ENCODE measurements at places on chromosomes 13 and 19.

DNA sequence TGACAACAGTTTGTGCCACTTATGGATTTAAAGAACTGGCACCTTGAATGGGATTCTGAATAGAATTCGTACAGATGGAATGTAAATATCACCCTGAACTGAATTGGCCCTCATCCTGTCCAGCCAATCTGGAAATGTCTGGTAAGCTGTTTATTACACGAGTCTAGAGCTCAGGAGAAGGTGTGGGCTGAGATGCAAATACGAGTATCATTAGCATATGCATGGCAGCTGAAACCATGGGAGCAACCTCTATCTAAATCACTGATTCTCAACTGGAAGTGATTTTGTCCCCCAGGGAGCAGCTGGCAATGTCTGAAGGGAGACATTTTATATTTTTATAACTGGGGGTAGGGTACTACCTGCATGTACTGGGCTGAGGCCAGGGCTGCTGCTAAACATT is 15.6 kb upstream of the VWA8 start:
- no peak for DNase-seq

- no peak for DNase-seq
These were observed 5.5 kb downstream of the RDH8 start for GRCh38 chr19:10018786-10019185.

DNA sequence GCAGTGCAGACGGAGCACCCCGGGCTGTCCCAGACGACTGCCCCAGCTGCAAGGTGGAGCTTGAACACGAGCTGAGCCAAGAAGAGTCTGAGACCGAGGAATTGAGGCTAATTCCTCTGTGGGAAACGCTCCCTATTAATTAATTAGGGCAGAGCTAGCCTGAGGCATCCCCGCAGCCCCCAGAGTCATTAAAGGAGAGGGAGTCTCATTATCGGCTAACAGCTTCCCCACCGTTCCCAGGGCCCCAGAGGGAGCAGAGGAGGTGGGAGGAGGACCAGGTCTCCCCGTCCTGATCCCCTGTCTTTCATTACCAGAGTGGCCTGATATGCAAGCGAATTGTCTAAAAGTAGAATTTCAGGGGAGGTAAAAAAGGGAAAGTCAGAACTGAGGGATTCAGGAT is 13.1 kb upstream of the SLC1A6 start:
- no peak for DNase-seq

DNA sequence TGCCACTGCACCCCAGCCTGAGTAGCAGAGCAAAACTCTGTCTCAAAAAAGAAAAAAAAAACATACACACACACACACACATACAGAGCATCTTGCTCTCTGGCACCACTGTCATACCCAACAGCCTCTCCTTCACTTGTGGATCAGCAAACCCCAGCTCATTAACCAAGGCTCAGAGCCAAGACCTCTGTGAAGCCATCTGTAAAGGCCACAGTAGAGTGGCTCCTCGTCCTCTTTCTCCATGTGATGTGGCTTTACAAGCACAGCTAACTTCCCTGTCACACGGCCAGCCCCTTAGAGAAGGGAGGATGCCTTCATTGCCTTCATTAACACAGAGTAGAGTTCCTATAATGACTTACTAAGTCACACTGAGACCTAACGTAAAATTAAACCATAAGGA is 62.7 kb upstream of the LSM14A start:
- DNase-seq = no peak

GRCh38 chr19:3949997-3950859 is 17.4 kb downstream of the NMRK2 start:
- DNase-seq = no peak

- DNase-seq = peak; percentile 62
These were observed 14.4 kb downstream of the LEUTX start for GRCh38 chr19:39792999-39793546.

GRCh38 chr13:108223687-108224503 is 5.7 kb downstream of the ABHD13 start:
- no peak for DNase-seq

DNA sequence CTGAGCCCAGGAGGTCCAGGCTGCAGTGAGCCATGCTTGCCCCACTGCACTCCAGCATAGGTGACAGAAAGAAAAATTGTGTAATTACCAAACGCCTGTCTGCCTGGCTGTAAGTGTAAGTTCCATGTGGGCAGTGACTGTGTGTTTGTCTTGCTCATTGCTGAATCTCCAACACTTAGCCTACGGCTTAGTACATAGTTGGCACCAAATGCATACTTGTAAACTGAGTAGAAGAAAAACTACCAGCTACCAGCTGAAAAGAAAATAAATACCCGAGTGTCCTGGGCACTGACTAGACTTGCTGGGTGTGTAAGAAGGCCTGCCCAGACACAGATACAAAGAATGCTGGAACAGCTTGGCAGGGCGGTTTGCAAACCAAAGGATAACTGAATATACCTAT is 2.7 kb upstream of the CEBPG start:
- no peak for DNase-seq

DNA sequence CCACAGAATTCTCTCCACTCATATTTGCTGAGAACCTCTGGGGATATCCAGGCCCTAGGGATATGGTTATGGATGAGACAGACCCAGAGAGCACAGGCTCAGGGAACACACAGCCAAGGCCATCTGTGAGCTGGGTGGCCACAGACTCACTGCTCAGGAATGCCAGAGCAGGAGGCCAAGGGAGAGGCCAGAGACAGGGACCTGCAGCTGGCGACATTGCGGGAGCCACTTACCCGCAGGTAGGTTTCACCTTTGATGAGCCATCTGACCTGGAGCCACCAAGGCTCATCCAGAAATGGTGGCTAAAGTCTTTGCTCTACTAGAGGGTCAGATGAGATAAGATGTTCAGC is 29.4 kb downstream of the CCNE1 start:
- DNase-seq = no peak

- no peak for DNase-seq
These were observed 142.3 kb upstream of the HTR2A start for GRCh38 chr13:47039106-47039505.

GRCh38 chr13:22311734-22312404 is 641.0 kb downstream of the FGF9 start:
- DNase-seq = no peak

DNA sequence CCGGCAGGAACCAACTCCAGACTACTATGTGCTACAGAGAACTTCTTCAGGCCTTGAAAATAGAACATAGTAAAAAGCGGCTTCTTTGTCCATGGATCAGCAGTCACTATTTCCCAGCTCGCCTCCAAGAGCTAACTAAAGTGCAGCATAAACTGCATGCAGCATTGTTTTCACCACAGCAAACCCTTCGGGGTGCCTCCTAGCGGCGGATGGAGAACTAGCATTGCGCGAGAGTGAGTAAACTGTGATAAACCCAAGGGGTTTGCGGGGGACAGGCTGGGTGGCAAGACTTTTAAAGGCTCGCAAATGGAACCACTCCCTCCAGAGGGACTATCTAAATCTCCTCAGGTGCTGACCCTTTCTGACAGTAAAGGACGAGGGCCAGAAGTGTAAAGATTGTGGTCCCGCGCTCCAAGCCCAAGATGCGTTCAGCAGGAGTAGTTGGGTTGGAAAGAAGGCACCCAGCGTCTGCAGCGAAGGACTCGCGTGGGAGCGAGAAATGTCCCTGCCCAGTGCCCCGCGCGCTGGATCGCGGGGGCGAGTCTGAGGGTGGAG is 21.5 kb upstream of the SGCG start:
- DNase-seq = no peak

DNA sequence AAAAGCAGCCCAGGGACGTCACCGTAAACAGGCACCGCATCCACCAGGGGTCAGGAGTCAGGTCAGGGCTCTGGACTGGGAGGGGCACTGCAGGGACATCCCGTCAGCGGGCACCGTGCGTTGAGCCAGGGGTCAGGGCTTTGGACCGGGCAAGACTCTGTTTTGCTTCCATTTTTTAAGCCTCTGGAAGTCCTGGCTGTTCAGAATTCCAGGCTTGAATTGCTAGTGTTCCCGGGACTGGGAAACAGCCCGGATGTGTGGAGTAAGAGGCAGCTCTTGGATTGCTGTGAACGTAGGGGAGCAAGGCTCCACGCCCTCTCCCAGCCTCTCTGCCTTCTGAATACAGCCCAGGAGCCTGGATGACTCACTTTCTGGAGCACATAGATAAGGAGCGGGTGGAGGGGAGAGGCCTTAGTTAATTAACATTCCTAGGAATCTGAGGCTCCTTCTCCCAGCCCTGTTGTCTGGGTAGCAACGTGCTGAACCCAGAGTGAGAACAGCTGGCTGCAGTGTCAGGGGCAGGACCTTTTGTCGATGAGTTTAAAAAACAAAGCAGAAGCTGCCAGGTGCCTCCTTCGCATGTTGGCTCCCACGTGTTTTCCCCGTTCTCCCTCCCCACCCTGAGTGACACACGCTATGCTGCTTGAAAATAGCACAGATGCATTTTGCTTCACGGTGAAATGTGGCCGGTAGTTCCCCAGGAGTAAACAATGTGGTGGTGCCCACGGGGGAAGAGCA is 21.9 kb downstream of the ATP11A start:
- peak; percentile 52 for DNase-seq

DNA sequence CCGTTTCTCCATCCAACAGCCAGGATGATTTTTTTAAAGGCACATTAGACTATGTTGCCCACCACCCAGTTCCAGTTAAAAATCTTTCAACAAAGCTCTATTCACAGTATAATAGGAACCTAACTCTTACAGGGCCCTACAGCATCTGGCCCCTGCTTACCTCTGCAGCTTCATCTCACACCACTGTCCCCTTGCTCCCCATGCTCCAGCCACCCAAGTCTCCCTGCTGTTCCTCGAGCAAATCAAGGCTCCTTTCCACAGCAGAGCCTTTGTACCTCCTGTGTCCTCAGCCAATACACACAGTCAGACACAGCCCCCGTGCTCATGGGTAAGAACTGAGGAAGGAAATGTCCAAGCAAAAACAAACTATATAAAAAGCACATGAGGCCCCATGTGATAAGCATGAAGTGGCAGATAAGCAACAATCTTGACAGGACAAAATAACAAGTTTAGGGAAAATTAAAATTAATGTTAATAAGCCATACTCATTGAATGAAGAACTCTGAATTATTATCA is 67.5 kb downstream of the TSC22D1 start:
- no peak for DNase-seq

Data from NCI-H460 (cell line).